ENCODE measurements at places on chromosomes 2 and 18.

GRCh38 chr2:41962922-41963622 lies 84.7 kb upstream of the PKDCC start:
- no peak for DNase-seq

- DNase-seq = no peak
These were observed 50.0 kb upstream of the FAHD2A start for GRCh38 chr2:95352310-95353054.

DNA sequence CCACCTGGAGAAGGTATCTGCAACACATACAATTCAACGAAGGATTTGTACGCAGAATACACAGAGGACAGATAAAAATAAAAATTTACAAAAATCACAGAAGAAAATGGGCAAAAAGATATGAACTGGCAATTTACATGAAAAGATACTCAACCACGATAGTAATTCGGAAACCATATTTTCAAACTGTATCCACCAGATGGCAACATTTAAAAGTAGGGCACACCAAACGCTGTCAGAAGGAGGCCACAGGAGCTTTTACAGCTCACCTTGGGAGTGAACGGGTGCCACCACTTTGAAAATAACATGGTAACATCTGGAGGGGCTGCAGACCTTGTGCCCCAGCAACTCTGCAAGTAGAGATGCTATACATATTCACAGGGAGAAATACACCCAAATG lies 9.8 kb downstream of the KIF1A start:
- no peak for DNase-seq

- no peak for DNase-seq
These were observed 19.5 kb downstream of the WIPF1 start for GRCh38 chr2:174577967-174578589.

DNA sequence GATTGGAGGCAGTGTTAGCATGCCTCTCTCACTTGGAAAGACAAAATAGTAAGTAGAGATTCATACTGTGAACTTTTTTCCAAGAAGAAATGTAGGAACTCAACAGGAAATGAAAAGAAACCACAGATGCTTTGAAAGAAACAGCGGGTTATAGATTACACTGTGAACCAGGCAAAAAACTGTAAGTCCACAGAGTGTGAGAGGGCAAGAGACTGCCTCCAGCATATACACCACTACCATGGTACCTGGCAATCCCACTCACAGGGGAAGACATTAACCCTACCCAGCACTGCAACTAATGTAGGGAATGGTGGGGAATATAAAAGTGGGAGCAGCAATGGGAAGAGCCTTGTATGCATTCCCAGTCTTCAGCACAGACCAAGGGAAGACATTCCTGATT lies 150.6 kb upstream of the GALNT5 start:
- no peak for DNase-seq

DNA sequence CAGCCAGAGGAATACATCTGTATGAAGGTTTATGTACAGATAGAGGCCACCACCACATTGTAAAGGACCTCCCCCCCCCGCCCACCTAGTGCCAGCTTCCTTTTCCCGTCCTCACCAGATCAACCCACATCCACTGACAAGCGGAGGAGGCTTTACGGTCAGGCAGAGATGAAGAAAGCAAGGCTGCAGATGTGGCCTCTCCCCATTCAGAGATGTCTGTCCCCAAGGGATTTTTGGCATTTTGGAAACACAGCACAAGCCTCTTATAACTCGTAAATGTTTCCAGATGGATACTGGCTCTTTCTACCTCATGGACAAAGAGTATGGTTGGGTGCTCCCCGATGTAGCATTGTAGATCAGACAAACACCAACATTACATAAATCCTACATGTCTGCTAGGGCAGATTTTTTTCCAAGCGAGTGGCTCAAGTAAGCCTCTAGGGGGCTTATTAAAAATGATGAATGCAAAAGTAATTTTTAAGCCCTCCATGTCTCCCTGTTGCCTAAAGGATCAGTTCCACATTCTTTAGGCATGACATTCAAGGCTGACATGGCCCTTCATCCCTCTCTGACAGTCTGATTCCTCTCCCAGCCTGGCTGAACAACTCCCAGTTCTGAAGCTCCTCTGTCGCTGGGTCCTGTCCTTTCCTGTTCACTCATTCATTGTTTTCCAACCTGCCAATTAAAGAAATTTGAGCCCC lies 11.7 kb downstream of the VIT start:
- no peak for DNase-seq

GRCh38 chr2:69180227-69180626 lies 167.2 kb downstream of the ANTXR1 start:
- no peak for DNase-seq

- DNase-seq = no peak
These were observed 82.0 kb upstream of the NT5C1B start for GRCh38 chr2:18671363-18671762.

DNA sequence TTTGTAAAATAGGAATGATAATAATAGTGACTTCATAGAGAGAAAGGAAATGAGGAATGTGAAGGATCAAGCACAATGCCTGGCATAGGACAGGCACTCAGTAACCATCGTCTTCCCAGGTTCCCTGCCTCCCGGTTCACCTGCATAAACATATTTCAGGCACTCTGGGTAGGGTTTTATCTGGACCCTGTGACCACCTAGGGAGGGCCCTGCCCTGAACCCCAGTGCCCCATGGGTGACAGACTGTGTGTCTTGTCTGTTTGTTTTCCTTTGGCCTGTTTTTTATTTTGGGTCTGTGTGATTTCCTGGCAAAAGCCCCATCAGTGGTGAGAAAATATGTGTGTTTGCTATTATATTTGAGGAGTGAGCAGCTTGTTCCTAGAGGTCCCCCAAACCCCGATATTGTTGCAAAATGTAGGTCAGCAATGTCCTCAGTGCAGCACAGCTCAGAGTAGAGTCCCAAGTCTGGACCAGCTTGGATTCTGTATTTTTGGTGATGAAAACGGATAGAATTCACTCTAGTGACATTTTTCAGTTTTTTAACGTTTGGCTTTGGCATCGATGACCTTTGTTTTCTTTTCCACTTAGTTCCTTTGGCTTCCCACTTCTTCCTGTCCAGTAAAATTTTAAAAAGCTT lies 9.6 kb upstream of the NT5C1B start:
- DNase-seq = no peak

- peak; percentile 68 for DNase-seq
These were observed 42.3 kb upstream of the ATIC start for GRCh38 chr2:215269397-215270117.

DNA sequence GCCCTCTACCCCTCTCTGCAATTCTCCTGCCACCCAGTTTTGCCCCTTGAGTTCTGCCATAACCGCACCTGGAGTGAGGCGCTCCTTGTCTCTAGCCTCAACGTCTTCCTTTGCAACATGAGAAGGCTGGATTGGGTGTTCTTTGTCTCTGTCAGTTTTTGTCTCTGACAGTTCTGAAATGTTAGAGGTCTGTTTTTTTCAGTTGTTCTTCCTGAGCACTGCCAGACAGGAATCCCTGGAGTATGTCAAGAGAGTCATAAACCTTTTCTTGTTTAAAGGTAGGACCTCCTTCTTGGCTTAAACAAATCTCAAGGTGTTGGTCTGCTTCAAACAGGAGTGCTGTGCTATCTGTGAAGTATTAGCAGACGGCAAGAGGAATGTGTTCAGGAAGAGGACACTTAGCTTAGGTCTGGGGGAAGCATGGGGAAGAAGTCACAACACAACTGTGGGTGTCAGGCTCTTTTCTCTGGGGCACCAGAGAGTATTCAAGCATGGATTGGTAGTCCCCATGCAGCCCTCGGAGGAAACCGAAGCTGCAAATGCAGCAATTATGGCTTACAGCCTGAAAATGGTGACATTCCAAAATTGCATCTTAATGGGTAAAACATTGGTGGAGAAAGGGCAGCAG lies 32.3 kb downstream of the AFF3 start:
- DNase-seq = no peak
